ENCODE measurements at places on chromosomes 12 and 14.

GRCh38 chr12:128521981-128522380, 255.0 kb downstream of the TMEM132C start:
- no peak for DNase-seq

GRCh38 chr12:20865873-20866272, 55.4 kb downstream of the SLCO1B3 start:
- DNase-seq, result no peak

GRCh38 chr14:104844306-104845032, 20.6 kb upstream of the CEP170B start:
- DNase-seq, result no peak

- no peak for DNase-seq
These were observed 61.5 kb downstream of the SLC6A12 start for GRCh38 chr12:152440-152839.

- no peak for DNase-seq
These were observed 10.5 kb downstream of the SERPINA6 start for GRCh38 chr14:94312481-94313246.

Data from central memory CD4-positive, alpha-beta T cell (primary cell).